ENCODE measurements at places on chromosomes 7 and 10. TPM values are rescaled to one million over a fixed set of nuclear protein-coding genes. Genes with fewer than 3 reads are reported as not detected.

GRCh38 chr7:22894546-22894945 lies 71.9 kb upstream of the TOMM7 start:
- no peak overlapping the region for H3K27ac ChIP-seq
- no peaks in the 10 kb centered on the region for H3K27me3 ChIP-seq
- H3K4me1 ChIP-seq = no peaks in the 10 kb centered on the region
- no peak overlapping the region for H3K4me3 ChIP-seq

DNA sequence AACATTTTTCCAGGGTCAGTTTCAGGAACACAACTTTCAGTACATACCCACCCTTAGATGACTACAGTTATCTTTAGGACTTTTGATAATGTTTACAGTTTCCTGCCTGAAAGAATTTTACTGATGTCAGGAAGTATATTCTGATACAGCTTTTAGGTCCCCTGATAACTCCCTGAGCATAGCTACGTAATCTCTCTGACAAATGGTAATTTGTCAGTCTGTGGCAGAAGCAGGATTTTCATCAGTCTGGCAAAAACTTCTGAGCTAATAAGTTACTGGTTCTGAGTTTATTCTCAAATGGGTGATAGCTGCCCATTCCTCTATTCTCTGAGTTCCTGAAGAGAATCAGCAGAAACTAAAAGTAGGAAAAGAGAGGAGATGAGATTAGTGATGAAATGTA lies 270.1 kb upstream of the MTPN start:
- no peaks in the 10 kb centered on the region for H3K4me1 ChIP-seq
- H3K36me3 ChIP-seq = no peaks in the 10 kb centered on the region
- DNase-seq = no peak
- no peaks in the 10 kb centered on the region for H3K27me3 ChIP-seq
- no peak overlapping the region for H3K27ac ChIP-seq

- no peak overlapping the region for H3K4me3 ChIP-seq
- no peaks in the 10 kb centered on the region for H3K36me3 ChIP-seq
- no peak for DNase-seq
- H3K4me1 ChIP-seq = no peaks in the 10 kb centered on the region
These were observed 30.0 kb downstream of the EEPD1 start for GRCh38 chr7:36182854-36183604.

GRCh38 chr7:92769394-92769699 lies 67.0 kb downstream of the CDK6 start:
- no peaks in the 10 kb centered on the region for H3K4me1 ChIP-seq
- H3K27me3 ChIP-seq = no peaks in the 10 kb centered on the region
- no peak for DNase-seq
- H3K36me3 ChIP-seq = no peaks in the 10 kb centered on the region
- H3K4me3 ChIP-seq = no peak overlapping the region

GRCh38 chr10:16770670-16771069 lies 46.6 kb downstream of the RSU1 start:
- H3K36me3 ChIP-seq = no peaks in the 10 kb centered on the region
- DNase-seq = no peak
- H3K27me3 ChIP-seq = no peaks in the 10 kb centered on the region
- no peak overlapping the region for H3K4me3 ChIP-seq
- no peaks in the 10 kb centered on the region for H3K4me1 ChIP-seq
- no peak overlapping the region for H3K27ac ChIP-seq

- no peaks in the 10 kb centered on the region for H3K36me3 ChIP-seq
- no peaks in the 10 kb centered on the region for H3K27me3 ChIP-seq
- no peak overlapping the region for H3K27ac ChIP-seq
- DNase-seq = no peak
- H3K4me1 ChIP-seq = no peaks in the 10 kb centered on the region
These were observed 33.6 kb downstream of the IQCE start for GRCh38 chr7:2592375-2592865.

- H3K4me1 ChIP-seq = peaks cover 21% of the 10 kb centered on the region
- H3K27ac ChIP-seq = peak overlapping the region; percentile 26
- DNase-seq = no peak
- H3K36me3 ChIP-seq = no peaks in the 10 kb centered on the region
- H3K4me3 ChIP-seq = no peak overlapping the region
These were observed 2.6 kb downstream of the IMPDH1 start for GRCh38 chr7:128407233-128407589.

DNA sequence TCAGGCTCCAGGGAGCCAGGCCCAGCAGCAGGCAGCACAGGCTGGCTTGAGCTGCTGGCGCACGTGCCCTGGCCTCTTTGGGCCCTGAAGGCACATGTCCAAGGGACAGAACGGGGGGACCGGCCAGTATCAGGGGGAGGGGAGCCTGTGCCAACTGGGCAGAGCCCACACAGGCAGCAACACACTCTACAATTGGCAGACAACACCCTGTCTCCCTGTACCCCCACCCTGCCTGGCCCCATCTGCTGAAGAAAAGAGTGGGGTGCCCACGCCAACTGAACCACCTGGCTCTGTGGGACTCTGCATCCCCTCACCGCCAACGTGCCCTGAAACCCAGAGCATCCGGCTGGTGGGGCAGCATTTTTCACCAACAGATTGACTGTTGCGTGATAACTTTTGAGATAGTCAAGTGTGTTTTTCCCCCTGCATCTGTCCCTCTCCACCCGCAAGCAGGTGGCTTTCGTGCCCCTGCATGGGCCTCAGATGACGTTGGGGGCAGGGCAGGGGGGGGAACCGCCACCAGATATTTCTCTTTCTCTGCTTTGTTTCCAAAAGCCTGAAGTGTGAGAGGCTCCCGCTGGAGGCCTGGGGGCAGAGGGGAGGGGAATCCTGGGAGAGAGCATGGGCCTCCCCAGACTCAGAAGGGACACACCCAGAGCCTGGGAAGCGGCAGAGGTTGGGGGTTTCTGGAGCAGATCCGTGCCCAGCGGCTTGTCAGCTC lies 21.8 kb downstream of the SLIT1 start:
- no peak overlapping the region for H3K27ac ChIP-seq
- H3K4me3 ChIP-seq = no peak overlapping the region
- no peaks in the 10 kb centered on the region for H3K36me3 ChIP-seq
- H3K27me3 ChIP-seq = no peaks in the 10 kb centered on the region
- no peaks in the 10 kb centered on the region for H3K4me1 ChIP-seq

DNA sequence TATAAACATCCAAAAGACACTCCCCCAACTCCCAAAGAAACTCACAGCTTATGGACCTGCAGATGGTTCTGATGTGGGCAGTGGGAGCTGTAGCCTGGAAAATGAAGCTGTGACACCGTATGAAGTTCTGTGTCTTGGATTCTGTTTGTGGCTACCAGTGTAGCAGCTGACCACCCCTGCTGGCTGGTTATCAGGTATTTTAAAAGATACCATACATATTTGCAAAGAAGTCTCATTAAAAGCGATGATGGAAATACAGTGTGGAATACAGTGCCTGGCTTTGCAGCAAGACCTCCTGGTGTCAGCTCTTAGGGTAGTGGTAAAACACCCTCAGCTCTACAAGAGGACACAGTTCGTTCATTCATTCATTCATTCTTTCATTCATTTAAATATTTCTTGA lies 194.3 kb upstream of the PRKCQ start:
- H3K36me3 ChIP-seq = no peaks in the 10 kb centered on the region
- peaks cover 6% of the 10 kb centered on the region for H3K27me3 ChIP-seq
- H3K27ac ChIP-seq = no peak overlapping the region

GRCh38 chr7:99837649-99838361 lies 10.0 kb downstream of the CYP3A43 start:
- H3K4me1 ChIP-seq = no peaks in the 10 kb centered on the region
- H3K27me3 ChIP-seq = no peaks in the 10 kb centered on the region

- H3K4me1 ChIP-seq = no peaks in the 10 kb centered on the region
- DNase-seq = no peak
- no peaks in the 10 kb centered on the region for H3K27me3 ChIP-seq
- no peak overlapping the region for H3K4me3 ChIP-seq
- no peak overlapping the region for H3K27ac ChIP-seq
These were observed 93.0 kb downstream of the EBF3 start for GRCh38 chr10:129870961-129871621.

DNA sequence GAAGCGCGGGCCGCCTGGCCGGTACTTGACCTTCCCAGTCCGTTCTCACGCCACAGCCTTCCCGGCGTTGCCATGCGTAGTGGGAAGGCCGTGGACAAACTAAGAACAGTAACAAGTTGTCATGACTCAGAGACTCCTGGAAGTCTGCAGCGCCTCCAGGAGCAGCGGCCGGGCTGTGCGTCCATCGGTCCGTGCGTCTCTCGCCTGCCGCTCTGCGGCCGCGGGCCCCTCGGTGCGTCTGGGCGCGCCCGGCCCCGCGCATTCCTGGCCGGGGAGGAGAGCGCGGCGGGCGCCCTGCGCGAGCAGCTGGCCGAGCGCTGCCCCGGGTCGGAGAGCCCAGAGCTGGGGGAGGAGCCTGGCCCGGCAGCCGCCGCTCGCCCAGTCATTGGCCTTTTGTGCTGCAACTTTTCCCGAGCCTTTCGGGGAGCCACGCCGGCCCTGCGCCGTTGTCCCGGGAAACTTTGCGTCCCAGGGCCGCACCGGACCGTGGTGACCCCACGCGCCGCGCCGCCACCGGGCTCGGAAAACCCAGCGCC lies 123.7 kb downstream of the TACC2 start:
- no peaks in the 10 kb centered on the region for H3K4me1 ChIP-seq
- DNase-seq = no peak
- no peaks in the 10 kb centered on the region for H3K36me3 ChIP-seq
- H3K27me3 ChIP-seq = no peaks in the 10 kb centered on the region

DNA sequence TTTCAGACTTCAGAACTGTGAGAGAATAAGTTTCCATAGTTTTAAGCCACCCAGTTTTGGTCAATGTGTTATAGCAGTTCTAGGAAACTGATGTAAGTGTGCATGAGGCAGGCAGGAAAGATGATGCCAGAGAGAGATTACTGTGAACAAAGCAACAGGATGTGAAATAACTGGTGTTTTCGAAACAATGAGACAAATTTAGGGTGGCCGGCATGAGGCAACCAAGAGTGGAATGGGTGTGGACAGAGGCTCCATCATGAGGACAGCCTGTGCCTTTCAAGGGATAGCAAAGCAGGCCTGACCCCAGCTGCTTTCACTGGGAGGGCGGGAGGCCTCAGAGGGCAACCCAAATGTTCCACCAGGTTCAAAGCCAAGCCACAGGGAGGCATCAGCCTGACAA lies 67.3 kb upstream of the UCN3 start:
- H3K4me3 ChIP-seq = no peak overlapping the region
- peaks cover 36% of the 10 kb centered on the region for H3K4me1 ChIP-seq
- peak; percentile 38 for DNase-seq
- peak overlapping the region; percentile 41 for H3K27ac ChIP-seq

DNA sequence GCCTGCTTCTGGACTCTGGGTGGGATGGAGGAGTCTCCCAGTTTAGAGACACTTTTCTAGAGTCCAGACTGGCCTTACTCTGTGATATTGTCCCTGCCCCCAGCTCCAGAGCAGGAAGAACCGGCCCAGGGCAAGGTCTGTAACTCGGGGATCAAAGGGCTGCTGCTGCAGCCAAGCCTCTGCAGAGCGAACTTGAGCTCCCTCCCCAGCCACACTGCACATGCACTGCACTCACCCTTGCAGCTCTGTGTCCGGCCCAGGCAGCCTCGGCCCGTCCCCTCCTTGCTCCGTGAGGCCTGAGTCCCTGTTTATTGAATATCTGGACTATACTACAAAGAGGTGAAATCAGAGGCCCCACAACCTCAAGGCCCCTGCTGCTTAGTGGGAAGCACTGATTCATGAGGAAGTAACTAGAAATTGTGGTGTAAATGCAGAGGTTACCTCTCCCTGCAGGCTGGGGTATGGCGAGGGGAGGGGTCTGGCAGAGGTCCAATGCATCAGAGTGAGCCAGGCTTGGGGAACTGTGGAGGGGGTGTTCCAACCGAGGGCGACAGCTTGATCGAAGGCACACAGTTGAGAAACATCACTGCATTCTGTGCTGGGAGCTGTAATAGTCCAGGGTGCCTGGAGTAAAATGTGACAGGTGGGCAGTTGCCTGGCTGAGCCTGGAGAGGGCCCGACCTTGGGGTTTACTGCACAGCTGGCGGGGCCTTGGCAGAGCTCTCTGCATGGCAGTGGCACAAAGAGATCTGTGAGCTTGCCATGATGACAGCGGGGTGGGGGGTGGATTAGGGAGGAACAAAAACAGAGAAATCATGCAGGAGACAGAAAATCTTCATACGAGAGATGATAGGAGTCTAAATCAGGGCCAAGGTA lies 49.1 kb downstream of the AOC1 start:
- DNase-seq = no peak
- H3K4me1 ChIP-seq = no peaks in the 10 kb centered on the region
- H3K4me3 ChIP-seq = no peak overlapping the region
- no peaks in the 10 kb centered on the region for H3K36me3 ChIP-seq
- no peak overlapping the region for H3K27ac ChIP-seq

DNA sequence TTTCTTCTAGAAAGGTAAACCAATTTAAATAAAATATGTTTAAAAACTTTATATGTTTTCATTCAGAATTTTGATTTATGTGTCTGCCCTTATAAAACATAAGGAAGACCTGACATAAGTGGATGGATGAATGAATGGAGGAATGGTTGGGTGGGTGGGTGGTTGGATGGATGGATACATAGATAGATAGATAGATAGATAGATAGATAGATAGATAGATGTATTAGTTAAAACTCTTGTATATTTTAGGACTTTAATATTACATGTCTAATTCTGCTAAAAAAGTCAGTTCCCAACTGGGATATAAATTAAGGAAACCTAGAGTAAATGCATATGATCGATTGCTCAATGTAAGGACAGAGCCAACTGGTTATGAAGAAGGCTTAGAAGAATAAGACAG lies 156.3 kb upstream of the WNT16 start:
- DNase-seq = no peak
- H3K36me3 ChIP-seq = no peaks in the 10 kb centered on the region
- H3K27ac ChIP-seq = no peak overlapping the region
- H3K4me1 ChIP-seq = no peaks in the 10 kb centered on the region

DNA sequence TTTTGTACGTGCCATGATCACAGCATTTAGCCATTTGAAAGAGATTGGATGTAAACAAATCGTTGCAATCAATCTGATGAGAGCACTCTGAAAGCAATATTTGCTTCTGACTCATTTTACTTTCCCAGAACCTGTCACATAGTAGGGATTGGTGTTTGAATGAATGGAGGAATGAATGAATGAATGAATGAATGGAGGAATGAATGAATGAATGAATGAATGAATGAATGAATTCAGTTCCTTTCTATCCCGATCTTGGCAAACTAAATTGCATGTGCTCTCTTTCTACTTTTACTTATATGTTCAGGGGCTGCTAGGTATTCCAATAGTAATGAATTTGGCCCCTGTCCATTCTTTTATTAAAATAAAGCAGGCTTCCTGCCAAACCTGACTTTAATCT lies 1091.7 kb upstream of the CELF2 start:
- no peak overlapping the region for H3K4me3 ChIP-seq
- no peaks in the 10 kb centered on the region for H3K4me1 ChIP-seq
- H3K27ac ChIP-seq = no peak overlapping the region
- no peak for DNase-seq
- no peaks in the 10 kb centered on the region for H3K27me3 ChIP-seq

GRCh38 chr10:99708428-99709012 lies 23.4 kb downstream of the COX15 start:
- H3K27ac ChIP-seq = no peak overlapping the region
- H3K36me3 ChIP-seq = no peaks in the 10 kb centered on the region
- no peak overlapping the region for H3K4me3 ChIP-seq
- H3K4me1 ChIP-seq = no peaks in the 10 kb centered on the region

GRCh38 chr10:80144696-80145131 lies 12.2 kb downstream of the PLAC9 start:
- peak; percentile 43 for DNase-seq
- peaks cover 7% of the 10 kb centered on the region for H3K4me1 ChIP-seq
- peak overlapping the region; percentile 56 for H3K27ac ChIP-seq

ADIRF gene
- not detected for total RNA-seq

AHR gene
- 16.0 TPM for total RNA-seq

TMEM184A gene
- total RNA-seq = not detected

GIMAP7 gene
- 549 TPM for total RNA-seq

NKX2-3 gene
- total RNA-seq = not detected

MINDY4 gene
- total RNA-seq = 0.82 TPM

AGAP3 gene
- total RNA-seq = 70.6 TPM

All from naive thymus-derived CD4-positive, alpha-beta T cell (primary cell).